ENCODE measurements at places on chromosomes 13 and 19.

DNA sequence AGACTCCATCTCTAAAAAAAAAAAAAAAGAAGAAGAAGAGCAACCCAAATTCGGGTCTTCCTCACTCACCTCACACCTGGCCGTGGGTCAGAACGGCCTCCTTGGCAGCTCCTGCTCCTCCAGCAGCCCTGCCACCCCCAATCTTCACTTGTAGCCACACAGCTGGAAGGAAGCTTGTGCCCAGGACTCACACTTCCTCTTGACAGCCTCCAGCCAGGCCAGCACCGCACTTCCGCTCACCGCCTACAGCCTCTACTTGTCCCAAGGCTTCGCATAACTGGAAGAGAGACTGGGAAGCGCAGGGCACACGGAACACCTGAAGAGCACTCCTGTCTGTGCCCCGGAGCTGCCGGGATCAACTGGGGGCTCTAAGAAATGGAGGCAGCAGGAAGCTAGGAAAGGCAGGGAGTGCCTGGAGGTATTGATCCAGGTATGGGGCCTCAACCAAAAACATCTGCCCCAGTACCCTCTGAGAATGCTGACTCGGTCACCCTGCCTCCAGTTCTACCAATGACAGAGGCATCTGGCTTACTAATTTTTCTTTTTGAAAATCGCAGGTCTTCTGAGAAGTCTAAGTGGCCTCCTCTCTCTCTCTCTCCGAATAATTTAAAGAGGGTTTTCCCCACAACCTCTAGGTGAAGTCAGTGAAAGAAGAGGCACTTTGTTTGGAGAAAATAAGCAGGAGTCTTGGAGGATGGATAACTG is 31.1 kb upstream of the ATP12A start:
- DNase-seq = no peak

- no peak for DNase-seq
Observed at GRCh38 chr13:23753458-23753857, 135.7 kb downstream of the MIPEP start.

GRCh38 chr13:25816239-25816638 is 235.6 kb downstream of the SHISA2 start:
- DNase-seq = no peak

DNA sequence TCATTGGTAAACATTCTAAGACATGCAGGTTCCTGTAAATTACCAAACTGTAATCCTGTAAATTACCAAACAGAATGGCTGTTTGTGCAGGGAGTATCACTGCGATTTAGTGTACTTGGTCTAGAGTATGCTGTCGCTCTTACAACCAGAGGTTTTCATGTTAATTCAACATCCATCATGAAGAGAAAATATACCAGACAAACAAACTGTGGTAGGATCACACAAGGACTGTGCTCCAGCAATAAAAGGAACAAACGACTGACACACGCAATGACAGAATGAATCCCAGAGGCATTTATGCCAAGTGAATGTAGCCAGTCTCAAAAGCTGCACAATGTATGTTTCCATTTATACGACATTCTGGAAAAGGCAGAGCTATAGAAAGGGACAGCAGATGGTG is 31.2 kb downstream of the RFX2 start:
- DNase-seq = no peak

DNA sequence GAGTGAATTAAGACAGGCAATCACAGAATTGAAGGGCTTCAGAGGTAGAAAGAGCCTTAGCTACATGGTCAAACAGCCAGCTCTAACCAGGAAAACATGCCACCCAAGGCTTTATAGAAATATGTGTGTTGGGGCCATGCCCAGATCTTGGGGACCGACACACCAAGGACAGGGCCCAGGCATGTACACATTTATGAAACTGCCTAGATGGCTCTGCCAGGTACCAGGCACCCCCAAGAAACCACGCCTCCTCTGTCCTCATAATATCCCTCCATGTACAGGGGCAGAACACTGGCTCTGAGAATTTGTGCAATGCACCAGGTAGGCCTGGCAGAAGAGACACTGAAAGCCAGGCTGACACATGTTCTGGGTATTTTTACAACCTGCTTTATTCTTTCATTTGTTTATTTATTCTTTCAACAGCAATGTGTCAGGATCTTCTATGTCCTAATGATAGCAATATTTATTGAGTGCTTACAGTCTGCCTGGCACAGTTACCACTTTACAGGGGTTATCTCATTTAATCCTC is 137.9 kb upstream of the LSM14A start:
- DNase-seq = no peak

DNA sequence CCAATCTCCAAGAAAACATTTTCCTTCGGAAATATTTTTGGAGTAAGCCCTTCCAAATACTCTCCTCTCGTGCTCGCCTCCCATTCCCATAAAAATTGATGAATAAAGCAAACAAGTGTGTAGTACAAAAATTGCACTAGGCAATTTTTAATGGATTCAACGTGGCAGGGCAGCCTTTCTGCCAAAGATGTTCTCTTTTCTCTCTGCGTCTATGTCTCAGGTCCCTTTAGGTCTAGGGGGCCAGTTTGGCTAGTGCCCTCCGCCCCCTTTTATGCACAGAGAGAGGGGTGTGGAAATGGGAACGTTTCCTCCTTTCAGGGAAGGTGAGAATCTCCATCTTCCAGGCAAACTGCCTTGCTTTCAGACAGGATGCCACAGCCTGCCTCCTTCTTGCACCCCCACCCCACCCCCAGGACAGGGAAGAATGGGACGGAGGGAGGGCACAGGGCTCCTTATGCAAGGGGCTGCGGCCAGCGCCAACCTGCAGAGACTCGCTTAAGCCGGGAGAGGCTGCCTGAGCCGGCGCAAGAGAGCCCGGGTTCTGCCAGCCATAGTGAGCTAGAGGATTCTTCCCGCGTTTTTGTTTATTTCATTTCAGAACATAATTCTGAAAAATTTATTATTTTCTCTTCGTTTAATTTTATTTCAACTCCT is 2.7 kb upstream of the ZIC2 start:
- no peak for DNase-seq

DNA sequence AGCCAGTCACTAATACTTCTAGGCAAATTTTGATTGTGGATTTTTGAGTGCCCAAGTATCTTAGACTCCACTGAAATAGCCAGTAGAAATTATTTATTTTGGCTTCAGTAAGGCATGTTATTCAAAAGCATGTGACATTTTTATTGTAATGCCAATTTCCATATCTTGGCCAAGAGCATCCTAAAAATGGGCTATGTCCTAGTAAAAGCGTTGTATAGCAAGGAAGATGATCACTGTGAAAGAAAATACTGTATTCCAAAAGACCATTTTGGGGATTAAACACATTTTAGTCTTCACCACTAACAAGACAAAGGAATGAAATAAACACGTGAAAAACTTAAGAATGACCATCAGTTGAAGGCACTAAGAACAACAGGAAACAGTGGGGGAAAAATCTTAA is 149.1 kb downstream of the NUFIP1 start:
- no peak for DNase-seq

DNA sequence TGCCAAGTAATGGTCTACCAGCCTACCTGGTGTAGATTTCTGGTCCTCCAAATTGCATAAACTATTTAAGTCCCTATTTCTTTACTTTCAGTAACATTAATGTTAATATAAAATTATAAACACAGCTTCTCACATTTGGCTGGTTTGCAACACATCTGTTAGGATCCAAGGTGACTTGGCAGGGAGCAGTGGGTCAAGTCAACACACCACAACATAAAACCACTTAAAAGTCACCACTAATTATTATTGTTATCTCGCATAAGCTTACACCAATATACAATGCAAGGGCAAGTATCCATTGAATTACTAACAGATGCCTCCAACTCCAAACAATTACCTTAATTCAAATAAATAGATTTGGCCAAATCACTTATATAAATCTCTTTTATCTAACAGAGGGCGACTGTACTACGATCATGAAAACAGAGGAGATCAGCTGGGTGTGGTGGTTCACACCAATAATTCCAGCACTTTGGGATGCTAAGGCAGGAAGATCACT is 74.7 kb downstream of the FGF14 start:
- no peak for DNase-seq

- DNase-seq = no peak
Observed at GRCh38 chr19:18684642-18684993, 1.1 kb downstream of the CRTC1 start.

- no peak for DNase-seq
Observed at GRCh38 chr13:65623148-65623547, 1607.0 kb downstream of the PCDH9 start.

- no peak for DNase-seq
Observed at GRCh38 chr19:15213715-15214381, 13.1 kb upstream of the NOTCH3 start.

- no peak for DNase-seq
Observed at GRCh38 chr13:41916173-41916954, 44.5 kb downstream of the VWA8 start.

DNA sequence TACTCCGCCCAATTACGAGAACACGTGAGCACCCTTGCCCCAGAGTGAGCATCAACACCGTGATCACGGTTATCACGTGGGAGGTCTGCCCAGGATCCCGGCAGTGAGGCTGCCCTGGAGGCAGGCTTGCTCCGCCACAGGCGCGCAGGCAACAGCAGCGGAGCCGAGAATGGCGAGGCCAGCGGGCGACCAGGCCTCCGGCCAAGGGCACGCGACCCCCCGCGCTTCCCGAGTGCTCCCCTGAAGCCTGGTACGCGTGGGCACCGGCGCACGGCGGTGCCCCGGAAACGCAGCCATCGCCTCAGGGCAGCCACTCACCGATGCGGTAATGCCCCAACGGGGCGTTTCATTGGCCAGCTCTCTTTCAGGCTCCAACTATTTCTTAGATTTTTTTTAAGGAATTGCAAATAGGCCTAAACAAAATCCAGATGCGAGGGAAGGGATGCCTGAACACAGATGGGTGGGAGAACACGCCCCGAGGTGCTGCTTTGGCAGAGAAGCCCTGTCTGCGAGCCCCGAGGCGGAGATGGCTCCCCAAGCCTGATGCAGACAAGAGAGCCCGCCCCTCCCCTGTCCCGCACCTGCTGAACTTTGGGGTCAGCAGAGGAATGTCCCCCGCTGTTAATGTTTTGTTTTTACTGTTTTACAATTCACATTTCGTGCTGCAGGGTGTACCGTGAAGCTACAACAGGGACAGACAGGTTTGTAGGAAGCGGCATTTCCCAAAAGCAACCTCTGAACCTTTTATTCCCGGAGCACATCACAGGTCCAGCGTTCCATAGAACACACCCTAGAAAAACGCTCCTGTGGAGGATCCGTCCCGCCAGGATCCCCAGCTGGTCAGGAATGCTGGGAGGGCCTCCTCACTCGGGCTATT is 132.7 kb downstream of the ZDHHC20 start:
- no peak for DNase-seq

DNA sequence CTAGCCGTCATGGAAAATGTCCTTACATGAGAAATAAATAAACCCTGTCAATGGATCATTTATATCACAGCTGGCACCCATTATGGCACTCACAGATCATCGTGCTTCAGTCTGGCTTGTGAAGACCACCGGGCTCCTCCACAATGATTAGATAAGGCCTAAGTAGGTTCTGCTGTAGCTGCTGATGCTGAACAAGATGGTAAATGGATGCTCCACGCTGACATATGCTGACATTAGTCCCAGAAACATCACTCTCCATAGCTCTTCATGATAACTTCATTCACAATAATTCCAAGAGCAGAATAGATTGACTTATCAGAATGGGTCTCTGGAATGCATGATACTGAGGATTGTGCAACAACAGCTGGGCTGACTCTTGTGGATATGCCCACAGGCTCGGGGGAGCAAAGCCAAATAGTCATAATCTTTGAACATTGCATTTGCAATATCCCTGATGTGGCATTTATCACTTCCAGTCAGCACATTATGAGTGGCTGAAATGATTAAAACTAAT is 63.8 kb upstream of the RXFP2 start:
- no peak for DNase-seq

DNA sequence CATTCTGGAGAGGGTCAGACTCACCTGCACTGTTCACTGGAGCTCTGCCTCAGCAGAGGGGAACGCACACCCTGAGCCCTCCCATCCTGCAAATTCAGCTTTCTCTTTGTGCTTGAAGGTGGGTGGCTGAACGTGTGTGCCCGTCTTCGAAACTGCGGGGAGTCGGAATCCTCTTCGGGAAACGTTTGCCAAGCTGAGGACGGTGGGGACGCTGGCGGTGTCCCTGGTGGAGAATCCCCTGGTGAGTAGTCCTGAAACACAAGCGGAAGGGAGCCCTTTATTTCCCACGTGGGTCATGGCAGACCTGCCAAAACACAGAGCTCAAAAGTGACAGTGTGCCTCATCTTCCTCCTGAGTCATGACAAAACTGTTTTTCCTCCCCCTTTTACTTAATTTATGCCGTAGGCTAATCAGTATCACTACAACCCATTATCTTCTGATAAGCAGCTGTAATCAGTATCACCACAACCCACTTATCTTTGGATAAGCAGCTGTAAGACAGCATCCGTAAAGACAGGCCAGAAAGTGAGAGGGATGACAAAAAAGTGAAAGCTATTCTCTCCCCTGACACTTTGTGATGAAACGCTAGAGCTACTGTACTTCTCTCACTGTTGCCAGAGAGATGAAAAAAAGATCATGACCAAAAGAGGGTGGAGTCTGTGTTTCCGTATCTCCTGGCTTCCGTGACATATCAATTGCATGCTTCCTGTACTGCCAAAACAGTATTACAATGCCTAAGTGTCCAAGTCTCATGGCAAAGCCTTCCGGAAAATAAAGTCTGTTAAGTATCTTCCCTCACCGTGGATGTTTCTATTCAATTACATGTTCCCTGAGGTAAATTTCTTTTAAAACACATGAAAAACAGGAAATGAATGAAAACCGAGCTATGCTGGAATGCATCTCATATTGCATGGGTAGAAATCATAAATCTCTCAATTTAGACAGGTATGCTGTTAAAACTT is 155.5 kb downstream of the TBC1D4 start:
- no peak for DNase-seq

DNA sequence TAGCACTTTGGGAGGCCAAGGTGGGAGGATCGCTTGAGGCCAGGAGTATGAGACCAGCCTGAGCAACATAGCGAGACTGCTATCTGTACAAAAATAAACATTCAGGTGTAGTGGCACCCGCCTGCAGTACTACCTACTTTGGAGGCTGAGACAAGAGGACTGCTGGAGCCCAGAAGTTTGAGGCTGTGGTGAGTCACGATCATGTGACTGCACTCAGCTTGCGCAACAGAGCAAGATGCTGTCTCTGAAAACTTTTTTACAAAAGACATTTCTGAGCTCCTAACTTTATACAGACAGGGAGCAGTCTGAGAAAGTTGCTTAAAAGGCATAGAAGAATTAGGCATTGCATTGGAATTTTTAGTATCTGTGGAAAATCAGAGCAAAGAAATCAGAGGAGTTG is 10.4 kb upstream of the TBC1D4 start:
- no peak for DNase-seq

DNA sequence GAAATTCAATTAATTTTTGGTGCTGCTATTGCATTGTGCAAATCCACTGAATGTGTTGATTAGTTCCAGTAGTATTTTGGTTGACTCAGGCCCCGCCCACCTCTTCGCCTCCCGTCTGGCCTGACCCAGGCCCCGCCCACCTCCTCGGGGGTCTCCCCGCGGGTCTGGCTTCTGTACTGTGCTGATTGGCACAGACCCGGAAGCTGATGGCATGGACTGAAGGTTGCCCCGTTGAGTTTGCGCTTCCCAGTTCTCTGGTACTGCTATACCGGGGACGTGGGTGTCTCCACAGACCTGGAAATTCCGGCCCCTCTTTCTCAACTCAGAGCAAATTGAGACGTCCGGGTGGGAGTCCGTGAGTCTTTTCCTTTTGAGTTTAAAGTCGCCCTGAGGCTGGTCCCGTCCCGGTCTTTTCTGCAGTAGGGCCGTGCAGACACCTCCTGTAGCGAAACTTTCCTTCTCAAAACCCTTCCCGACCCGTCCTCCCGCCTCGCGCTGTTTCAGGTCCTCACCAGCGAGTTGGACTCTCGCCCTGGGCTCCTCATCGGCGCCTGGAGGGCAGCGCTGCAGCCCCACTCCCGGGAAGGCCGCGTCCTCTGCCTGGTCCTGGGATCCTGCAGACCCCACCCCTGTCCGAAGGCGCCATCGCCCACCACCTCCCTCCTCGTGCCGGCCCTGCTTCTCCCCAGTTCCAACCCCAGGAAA is 14.8 kb downstream of the ZNF701 start:
- no peak for DNase-seq

Data from omental fat pad (tissue), 4 donors.